ENCODE measurements at places on chromosomes 5 and 9. TPM values are rescaled to one million over a fixed set of nuclear protein-coding genes. Genes with fewer than 3 reads are reported as not detected.
A peak's percentile ranks its signal among the peaks of the same experiment; 100 is the strongest.

GRCh38 chr9:112550531-112550930, 63.9 kb downstream of the KIAA1958 start:
- no peak overlapping the region for H3K4me3 ChIP-seq
- H3K4me1 ChIP-seq: peaks cover 10% of the 10 kb centered on the region
- peaks cover 2% of the 10 kb centered on the region for H3K36me3 ChIP-seq
- DNase-seq: no peak
- no peaks in the 10 kb centered on the region for H3K27me3 ChIP-seq

DNA sequence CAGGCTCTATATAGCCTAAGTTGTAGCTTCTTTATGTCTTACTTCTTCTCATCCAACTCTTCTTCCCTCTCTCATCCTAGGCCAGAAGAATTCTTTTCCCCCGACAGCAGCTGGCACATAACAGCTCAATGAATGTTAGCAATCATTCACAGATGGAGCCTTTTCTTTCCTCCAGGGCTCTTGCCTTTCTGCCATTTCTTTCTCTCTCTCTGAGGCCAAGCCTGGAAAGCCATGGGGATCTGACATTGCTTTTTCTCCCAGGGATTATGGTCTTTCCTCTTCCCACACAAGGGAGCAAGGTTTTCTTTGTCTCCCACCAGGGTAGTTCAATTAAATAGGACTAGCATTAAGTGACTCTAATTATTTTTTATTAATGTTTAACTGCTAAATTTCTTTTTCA, 20.5 kb downstream of the SMIM15 start:
- no peak overlapping the region for H3K27ac ChIP-seq
- DNase-seq: no peak
- no peaks in the 10 kb centered on the region for H3K4me1 ChIP-seq
- no peaks in the 10 kb centered on the region for H3K27me3 ChIP-seq

GRCh38 chr5:155017610-155018009, 4.1 kb downstream of the KIF4B start:
- H3K4me3 ChIP-seq: no peak overlapping the region
- DNase-seq: no peak
- peaks cover 23% of the 10 kb centered on the region for H3K27me3 ChIP-seq
- no peaks in the 10 kb centered on the region for H3K36me3 ChIP-seq
- no peaks in the 10 kb centered on the region for H3K4me1 ChIP-seq

DNA sequence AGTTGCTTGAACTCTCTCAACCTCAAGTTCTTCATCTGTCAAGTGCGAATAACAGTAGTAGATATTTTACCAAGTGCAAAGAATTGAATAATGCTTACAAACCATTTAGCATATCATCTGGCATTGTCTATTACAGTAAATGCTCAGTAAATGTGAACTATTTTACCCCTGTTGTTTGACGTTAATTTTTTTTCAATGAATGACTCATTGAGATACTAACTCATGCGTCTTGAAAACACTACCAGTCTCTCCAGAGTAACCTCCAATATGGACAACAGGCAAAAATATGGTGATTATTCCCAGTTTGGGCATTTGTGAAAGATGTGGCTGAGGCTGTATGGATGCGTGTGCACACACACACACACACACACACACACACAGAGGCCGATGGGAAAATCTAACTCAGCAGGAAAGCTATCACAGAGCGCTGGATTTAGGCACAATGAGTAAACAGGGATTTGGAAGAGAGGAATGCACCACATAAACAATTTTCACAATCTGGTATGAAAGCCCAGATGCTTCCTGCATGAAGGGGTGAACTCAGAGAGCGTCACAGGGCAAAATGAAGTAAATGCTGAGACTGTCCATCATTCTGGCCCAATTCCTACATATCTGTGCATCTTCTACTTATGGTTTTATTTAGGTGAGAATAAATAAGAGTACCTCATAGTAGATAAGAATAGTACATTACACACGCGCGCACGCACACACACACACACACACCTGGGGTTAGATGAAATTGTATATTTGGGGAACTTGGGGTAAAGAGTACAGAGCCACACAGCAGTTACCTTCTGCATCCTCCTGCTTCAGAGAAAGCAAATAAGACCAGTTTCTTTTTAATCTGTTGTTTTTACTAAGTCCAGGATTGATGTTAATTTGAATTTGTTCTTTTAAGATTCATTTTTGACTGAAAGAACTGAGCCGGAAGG, 128.7 kb downstream of the PALM2AKAP2 start:
- H3K27me3 ChIP-seq: no peaks in the 10 kb centered on the region
- H3K27ac ChIP-seq: no peak overlapping the region
- no peaks in the 10 kb centered on the region for H3K36me3 ChIP-seq
- H3K4me1 ChIP-seq: no peaks in the 10 kb centered on the region

GRCh38 chr9:101029315-101030085, 973 bp downstream of the PLPPR1 start:
- no peaks in the 10 kb centered on the region for H3K36me3 ChIP-seq
- H3K4me1 ChIP-seq: no peaks in the 10 kb centered on the region
- no peak for DNase-seq
- H3K27me3 ChIP-seq: peaks cover 36% of the 10 kb centered on the region

DNA sequence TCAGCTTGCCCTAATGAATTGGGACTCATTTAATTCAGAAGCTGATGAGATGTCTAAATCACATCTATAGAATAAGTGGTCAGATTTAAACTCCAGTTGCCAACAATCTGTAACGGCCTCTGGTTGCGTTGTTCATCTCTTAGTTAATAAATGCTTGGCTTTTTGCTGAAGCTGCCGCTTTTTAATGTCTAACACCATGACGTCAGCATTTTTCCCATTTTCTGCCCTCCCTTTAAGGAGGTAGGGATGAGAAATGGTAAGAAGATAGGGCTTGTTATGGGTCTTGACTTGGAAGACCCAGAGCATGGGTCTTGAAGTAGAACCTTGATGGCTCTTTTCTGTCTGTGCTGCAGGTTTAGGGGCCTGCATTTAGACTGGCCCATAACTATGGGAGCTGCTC, 33.3 kb downstream of the PALM2AKAP2 start:
- peaks cover 11% of the 10 kb centered on the region for H3K27me3 ChIP-seq
- DNase-seq: no peak
- H3K4me1 ChIP-seq: no peaks in the 10 kb centered on the region
- H3K27ac ChIP-seq: no peak overlapping the region

GRCh38 chr5:24080046-24080445, 564.7 kb downstream of the CDH10 start:
- no peak overlapping the region for H3K27ac ChIP-seq
- DNase-seq: no peak
- no peak overlapping the region for H3K4me3 ChIP-seq
- H3K36me3 ChIP-seq: no peaks in the 10 kb centered on the region
- H3K27me3 ChIP-seq: no peaks in the 10 kb centered on the region

DNA sequence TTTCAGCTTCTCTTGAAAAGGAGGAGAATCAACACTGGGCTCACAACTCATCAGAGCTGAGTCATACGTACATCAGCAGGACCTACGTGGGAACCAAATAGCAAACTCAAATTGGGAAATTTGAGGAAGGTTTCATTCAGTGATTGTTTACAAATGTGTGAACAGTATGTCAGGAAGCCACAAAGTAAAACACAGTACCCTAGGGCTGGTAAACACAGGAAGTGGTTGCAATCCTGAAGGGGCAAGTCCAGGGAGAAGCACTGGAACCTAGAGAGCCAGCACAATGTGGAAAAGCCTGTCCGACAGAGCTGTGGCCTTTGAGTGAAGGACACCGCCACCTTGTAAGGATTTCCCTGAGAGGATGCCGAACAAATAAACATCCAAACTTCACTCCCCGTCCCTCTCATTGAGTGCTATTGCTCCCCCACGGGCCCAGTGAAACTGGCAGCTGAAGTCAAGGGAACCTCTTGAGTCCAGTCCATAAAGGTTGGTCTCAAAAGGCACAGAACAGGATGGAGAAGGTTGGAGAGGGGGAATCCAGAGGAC, 26.7 kb upstream of the RICTOR start:
- H3K27ac ChIP-seq: peak overlapping the region; percentile 14
- peaks cover 19% of the 10 kb centered on the region for H3K36me3 ChIP-seq
- no peaks in the 10 kb centered on the region for H3K27me3 ChIP-seq
- no peak for DNase-seq
- H3K4me3 ChIP-seq: no peak overlapping the region
- peaks cover 27% of the 10 kb centered on the region for H3K4me1 ChIP-seq

DNA sequence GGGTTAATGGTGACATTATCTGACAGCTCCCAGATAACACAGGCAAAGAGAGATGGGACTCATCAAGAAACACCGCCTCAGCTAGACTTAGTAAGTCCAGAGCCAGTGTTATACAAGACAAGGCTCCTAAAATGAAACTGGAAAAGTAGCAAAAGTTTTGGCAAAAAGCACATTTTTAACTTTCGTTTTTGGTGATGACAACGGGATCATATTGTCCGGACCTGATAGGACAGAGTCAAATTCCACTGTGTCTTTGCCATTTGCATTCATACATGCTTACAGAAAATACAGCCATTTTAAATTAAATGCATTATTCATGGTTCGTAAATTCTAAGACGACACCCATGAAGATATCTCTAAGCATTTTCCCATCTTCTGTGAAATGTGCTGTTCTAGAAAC, 152.1 kb downstream of the CRB2 start:
- DNase-seq: no peak
- H3K4me1 ChIP-seq: no peaks in the 10 kb centered on the region
- no peaks in the 10 kb centered on the region for H3K36me3 ChIP-seq
- H3K27ac ChIP-seq: no peak overlapping the region
- no peak overlapping the region for H3K4me3 ChIP-seq

- peaks cover 66% of the 10 kb centered on the region for H3K4me1 ChIP-seq
- H3K27ac ChIP-seq: peak overlapping the region; percentile 97
- peaks cover 11% of the 10 kb centered on the region for H3K36me3 ChIP-seq
- no peaks in the 10 kb centered on the region for H3K27me3 ChIP-seq
Measured at GRCh38 chr9:93060746-93061259, 2.3 kb downstream of the SUSD3 start.

GRCh38 chr5:152164860-152165259, 240.2 kb upstream of the GLRA1 start:
- no peak overlapping the region for H3K27ac ChIP-seq
- DNase-seq: no peak
- no peaks in the 10 kb centered on the region for H3K4me1 ChIP-seq

- no peak for DNase-seq
- H3K36me3 ChIP-seq: peaks cover 11% of the 10 kb centered on the region
- no peak overlapping the region for H3K27ac ChIP-seq
- no peaks in the 10 kb centered on the region for H3K27me3 ChIP-seq
Measured at GRCh38 chr9:89543111-89543510, 45.2 kb upstream of the SEMA4D start.

DNA sequence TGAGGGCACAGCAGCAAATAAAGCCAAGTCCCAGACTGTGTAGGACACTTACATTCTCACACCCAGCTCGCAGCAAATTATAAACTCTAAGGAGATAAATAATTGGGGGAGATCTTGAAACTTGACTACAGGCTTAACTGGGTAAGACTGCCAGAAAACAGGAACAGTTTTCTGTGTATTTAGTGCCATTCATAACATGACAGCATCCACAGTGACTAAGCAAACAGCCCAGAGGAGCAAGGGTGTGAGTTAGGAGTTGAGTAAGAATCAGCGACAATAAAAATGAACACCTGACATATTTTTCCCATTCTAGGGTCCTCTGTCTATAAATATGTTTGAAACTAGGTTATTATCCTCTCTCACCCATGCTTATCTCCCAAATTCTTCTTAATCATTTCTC, 370.9 kb upstream of the WWC1 start:
- H3K27ac ChIP-seq: no peak overlapping the region
- no peaks in the 10 kb centered on the region for H3K4me1 ChIP-seq
- DNase-seq: no peak
- H3K27me3 ChIP-seq: no peaks in the 10 kb centered on the region
- no peak overlapping the region for H3K4me3 ChIP-seq

DNA sequence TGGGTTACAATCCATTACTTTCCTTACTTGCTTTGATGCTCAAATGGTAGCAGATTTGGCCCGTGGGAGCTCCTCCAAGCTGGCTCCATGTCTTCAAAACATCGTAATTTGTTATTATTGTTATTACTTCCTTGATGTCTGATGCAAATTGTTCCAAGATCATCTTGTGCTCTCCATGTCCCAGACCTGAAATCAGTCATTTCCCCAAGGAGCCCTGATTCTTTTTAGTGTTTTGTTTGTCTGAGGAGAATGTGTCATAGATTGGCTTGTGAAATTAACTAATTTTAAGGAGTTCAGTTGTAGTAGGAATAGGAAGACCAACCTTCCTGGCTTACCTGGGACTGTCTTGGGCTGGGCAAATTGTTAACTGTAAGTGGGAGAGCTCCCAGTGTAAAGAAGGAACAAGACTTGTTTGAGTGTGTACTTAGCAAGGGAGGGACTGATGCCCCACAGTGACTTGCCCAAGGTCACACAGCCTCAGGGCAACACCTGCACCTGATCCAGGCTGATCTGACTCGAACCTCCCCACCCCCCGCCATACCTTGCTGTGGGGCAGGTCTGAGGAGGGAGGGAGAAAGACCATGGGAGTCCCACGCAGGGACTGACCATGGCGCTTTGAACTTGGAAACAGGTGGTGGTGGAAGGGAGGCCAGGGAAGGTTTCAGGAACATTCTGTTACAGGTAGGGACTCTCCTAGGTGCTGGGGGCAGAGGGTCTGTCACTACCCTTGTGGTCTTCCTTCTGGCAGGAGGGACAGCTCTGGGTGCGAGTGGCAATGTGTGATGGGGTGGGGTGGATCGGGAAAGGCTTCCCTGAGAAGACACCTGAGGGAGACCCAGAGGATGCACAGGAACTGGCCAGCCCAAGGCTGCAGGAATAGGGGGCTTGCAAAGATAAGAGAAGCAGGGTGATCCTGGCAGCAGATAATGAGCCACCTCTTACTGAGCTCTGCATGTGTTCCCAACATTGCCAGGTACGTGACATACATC, 2.7 kb upstream of the BICD2 start:
- no peaks in the 10 kb centered on the region for H3K27me3 ChIP-seq
- no peaks in the 10 kb centered on the region for H3K36me3 ChIP-seq
- no peak overlapping the region for H3K27ac ChIP-seq
- DNase-seq: no peak
- H3K4me3 ChIP-seq: no peak overlapping the region
- H3K4me1 ChIP-seq: peaks cover 28% of the 10 kb centered on the region

DNA sequence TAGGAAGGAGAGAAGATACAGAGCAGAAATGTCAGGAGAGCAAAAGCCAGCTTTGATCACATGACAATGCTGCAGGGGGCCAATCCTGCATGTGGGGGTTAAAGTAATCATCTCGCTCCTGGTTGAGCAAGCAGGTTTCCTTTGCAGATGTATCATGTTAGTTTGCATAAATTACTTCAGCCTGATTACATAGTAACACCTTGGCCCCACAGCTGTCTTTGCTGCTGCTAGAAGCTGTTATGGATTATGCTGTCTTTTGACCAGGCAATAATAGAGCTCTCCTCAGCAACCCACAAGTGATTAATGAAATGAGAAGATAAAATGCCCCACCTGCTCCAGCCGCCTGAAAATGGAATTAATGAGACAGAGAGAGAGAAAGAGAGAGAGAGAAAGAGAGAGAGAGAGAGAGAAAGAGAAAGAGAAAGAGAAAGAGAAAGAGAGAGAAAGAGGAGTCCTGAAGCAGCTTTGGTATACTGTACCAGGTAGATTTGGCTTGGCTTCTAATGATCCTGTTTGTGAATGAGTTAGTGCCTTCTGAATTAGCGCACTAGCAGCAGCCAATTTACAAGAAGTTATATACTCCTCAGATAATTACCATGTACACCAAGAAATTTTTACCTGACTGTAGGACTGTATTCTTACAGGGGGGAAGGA, 174.3 kb upstream of the RORB start:
- no peak overlapping the region for H3K27ac ChIP-seq
- no peak overlapping the region for H3K4me3 ChIP-seq
- DNase-seq: peak; percentile 2
- H3K27me3 ChIP-seq: peaks cover 1% of the 10 kb centered on the region
- peaks cover 5% of the 10 kb centered on the region for H3K4me1 ChIP-seq
- no peaks in the 10 kb centered on the region for H3K36me3 ChIP-seq

LHFPL2 gene
- 0.20 TPM for total RNA-seq

OSTF1 gene
- total RNA-seq: 52.2 TPM

ADAMTS13 gene
- total RNA-seq: 2.5 TPM

PLPPR1 gene
- total RNA-seq: not detected

PCDHA11 gene
- not detected for total RNA-seq

GCNT1 gene
- 3.5 TPM for total RNA-seq
